Stimulated activated CD8-positive, alpha-beta memory T cell treated with anti-CD3 and anti-CD28 coated beads, Interleukin-2, amount 100 ng/mL, for 1 hour (primary cell): ENCODE measurements at places on chromosomes 13 and 19.

DNA sequence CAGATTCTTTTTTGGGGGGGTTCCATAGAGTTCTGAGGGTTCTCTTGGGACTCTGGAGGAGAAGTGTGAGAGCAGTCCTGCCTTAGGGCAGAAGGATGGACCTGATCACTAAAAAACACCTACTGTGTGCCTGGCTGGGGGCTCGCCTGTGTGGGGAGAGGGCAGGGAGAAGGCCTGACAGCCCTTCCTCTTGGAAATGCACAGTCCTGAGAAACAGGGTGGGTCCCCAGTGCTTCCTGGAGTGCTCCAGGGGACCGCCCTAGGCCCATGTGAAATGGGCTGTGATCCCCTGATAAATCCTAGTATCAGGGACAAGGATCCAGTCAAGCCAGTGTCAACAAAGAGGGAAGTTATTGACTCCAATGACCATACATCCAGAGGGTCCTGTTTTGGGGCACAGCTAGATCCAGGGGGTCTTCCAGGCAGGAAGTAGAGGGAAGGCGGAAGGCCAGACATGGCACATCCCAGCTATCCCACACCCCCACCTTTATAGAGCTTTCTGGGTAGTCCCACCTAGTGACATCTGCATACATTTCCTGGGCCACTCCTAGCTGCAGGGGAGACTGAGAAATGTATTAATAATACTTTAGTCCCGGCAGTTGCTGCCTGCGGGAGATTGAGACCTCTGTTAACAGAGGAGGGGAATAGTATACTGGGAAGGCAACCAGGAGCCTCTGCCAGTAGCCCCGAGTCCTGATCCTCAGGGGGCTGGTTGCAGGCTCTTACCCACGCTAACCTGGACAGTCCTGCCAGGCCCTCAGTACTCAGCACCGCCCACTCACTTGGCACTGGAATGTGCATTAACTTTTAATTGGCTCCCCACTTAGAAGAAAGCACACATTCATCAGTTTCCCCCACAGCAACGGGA, 13.7 kb downstream of the BCKDHA start:
- DNase-seq = no peak

DNA sequence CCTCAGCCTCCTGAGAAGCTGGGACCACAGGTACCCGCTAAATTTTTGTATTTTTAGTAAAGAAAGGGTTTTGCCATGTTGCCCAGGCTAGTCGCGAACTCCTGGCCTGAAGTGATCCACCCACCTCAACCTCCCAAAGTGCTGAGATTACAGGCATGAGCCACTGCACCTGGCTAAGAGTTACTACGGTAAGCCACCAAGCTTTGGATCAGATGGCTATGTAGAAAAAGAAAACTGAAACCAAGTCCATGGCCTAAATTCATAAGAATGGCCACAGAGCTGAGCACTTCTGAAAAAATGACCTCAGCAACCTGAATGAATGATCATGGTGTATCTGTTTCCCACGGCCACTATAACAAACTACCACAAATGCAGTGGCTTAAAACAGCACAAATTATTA, 9.4 kb downstream of the OPA3 start:
- DNase-seq = no peak

- DNase-seq = no peak
These were observed 1.7 kb downstream of the CYP2A13 start for GRCh38 chr19:41089959-41090358.

DNA sequence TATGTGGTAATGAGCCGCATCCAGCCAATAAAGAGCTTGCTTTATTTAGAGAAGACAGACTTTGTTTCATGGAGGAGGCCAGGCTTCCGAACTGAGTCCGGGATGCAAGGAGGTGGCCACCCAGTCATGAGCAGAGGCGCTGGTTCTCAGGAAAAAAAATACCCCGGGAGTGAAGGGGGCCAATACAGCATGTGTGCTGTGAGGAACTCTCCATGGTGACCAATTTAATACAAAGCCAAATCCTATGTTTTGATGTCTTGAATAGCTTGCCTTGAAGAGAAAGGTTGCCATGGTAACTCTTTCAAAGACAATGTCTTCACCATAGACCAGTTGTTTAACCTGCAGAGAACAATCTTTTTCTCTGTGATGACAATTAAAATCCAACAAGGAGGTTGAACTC, 43.4 kb upstream of the PDCD5 start:
- DNase-seq = no peak

DNA sequence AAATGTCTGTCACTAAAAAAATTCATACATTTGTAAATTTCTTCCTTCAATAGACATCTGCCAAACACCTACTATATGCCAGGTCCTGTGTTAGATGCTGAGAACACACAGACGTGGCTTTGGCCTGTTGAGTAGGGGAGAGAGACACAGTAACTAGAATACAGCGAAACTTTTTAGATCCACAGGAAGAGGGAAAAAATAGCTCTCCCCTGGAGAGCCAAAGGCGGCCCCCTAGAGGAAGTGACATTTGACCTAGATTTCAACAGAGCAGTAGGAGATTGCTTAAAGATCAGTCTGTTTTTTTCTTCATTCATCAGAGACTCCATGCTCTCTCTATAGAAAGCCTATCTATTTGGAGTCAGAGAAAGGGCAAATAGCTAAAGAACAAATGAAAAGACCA, 11.3 kb downstream of the LCP1 start:
- no peak for DNase-seq

GRCh38 chr19:34321735-34322134, 43.3 kb upstream of the GPI start:
- DNase-seq = no peak

- DNase-seq = peak; percentile 36
These were observed 598 bp upstream of the LPAR2 start for GRCh38 chr19:19628501-19629134.

DNA sequence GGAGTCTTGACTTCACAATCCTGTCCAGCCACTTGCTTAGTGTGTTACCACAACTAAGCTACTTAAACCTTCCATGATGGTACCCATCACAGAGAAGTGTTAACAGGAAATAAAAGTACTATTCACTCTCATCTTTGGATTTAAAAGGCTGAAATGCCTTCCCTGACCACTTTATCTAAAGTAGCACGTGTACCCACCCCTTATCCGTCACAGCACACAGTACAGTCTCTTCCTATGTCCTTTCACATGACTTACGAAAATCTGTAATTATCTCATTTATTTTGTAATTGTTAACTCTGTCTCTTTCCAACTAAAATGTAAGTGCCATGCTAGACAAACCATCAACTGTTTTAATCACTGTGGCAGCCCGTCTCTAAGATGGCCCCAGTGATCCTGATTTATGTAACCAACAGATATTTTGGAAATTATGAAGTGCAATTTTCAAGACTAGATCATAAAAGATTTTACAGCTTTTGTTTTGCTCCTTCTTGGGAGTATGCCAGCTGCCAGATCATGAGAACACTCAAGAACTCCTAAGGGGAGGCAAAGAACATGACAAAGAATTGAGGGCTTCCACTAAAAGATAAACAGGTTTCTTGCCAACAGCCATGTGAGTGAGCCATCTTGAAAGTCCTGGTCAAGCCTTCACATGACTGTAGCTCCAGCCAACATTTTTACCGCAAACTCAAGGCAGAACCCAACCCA, 44.9 kb downstream of the DIAPH3 start:
- DNase-seq = no peak

DNA sequence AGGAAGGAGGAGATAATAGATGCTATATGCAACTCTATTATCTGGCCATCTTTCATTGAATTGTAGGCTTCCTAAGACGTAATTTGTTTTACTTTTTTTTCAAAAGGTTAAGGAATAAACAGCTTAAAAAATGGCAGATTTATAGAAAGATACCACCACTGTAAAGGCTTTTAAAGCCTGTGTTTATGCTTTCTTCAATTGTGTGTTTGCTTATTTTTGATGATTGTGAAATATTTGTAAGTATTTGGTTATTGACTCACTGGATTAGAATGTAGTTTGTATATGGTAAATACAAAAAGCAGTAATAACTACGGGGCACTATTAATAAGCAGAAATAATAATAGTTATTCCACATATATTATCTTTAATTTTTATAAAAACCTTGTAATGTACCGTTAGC, 437.9 kb downstream of the KLF5 start:
- DNase-seq = no peak

GRCh38 chr13:41232578-41233480, 30.5 kb downstream of the MTRF1 start:
- no peak for DNase-seq

GRCh38 chr19:45971260-45971902, 2.3 kb downstream of the NOVA2 start:
- no peak for DNase-seq

- DNase-seq = no peak
These were observed 6.0 kb upstream of the SULT2A1 start for GRCh38 chr19:47891923-47892666.

DNA sequence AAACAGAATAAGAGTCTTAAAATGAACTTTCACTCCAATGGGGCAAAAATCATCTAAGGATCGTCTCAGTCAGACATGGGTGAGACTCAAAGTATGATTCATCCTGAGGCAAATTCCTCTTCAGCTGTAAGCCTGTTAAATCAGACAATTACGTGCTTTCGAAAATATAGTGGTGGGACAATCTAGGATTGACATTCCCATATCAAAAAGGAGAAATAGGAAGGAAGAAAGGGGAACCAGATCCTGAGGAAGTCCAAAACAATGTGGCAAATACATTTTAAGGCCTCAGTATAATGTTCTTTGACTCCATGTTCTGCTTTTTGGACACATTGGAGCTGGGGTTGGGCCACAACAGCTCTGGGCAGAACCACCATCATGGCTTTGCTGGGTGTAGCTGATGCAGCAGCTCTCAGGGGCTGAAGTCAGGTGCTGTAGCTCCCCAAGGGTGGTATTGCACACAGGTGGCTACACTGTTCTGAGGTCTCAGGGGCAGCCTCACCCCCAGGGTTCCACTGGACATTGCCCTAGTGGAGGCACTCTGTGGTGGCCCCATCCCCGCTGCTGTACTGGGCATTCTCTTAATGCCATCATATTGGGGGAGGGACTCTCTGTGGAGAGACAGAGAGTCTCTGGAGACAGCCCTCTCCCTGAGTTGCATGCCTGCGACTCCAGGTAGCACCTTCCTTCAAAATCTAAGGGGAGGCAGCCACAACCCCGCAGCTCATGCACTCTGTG, 5.7 kb upstream of the FPR3 start:
- no peak for DNase-seq

GRCh38 chr19:50287331-50287730, 41.8 kb downstream of the KCNC3 start:
- no peak for DNase-seq

GRCh38 chr19:32869369-32869965, at the start of gene SLC7A9:
SLC7A9 (minus strand) TSS chr19:32869767; CDS start chr19:32868534, 1,233 bp downstream.
- no peak for DNase-seq

DNA sequence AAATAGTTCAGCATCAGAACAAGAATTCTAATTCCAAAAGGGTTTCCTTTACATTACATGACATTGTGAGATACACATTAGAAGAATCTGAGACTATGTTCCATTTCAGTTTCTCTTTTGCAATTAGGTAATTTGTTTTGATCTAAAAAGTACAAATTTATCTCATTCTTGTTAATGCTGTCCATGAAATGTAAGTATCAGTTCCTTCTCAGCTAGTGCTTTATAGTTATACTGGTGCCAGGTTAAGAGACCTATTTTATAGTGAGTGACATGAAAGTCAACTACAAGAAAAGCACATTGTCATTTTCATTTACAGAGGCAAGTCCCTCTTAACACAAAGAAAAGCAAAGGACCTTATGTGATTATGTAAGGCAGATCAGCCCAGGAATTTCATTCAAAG, 43.9 kb downstream of the RCBTB2 start:
- no peak for DNase-seq

GRCh38 chr13:30872685-30873461, 33.2 kb upstream of the MEDAG start:
- no peak for DNase-seq

GRCh38 chr19:7848779-7849457, 18.9 kb downstream of the EVI5L start:
- DNase-seq = no peak

DNA sequence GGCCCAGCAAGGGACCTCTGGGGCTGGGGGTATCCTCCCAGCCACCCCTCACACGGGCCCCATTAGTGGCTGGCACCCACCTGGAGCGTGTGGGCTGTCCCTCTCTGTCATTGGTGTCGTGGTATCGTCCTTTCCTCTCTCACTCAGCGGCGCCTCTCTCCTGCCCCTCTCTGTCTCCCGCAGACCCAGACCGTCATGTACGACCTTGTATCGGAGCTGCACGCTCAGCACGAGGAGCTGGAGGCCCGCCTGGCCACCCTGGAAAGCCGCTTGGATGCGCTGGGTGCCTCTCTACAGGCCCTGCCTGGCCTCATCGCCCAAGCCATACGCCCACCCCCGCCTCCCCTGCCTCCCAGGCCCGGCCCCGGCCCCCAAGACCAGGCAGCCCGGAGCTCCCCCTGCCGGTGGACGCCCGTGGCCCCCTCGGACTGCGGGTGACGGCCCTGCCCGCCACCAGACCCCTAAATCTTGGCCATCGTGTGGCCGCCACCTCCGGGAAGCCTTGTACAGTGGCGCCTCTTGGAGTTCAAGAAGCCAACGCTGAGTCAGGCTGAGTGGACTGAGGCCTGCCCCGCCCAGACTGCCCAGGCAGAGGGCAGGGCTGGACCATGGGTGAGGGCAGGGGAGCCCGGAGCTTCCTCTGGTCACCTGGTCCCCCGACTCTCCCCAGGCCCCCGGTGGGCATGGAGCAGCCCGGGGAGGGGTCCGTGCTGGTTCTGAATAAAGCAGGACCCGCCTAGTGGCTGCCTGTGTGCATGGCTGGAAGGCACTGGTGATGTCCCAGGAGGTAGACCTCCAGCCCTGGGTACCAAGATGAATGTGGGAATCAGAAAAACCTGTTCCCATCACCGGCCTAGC, 9.8 kb upstream of the ARRDC2 start:
- DNase-seq = no peak

DNA sequence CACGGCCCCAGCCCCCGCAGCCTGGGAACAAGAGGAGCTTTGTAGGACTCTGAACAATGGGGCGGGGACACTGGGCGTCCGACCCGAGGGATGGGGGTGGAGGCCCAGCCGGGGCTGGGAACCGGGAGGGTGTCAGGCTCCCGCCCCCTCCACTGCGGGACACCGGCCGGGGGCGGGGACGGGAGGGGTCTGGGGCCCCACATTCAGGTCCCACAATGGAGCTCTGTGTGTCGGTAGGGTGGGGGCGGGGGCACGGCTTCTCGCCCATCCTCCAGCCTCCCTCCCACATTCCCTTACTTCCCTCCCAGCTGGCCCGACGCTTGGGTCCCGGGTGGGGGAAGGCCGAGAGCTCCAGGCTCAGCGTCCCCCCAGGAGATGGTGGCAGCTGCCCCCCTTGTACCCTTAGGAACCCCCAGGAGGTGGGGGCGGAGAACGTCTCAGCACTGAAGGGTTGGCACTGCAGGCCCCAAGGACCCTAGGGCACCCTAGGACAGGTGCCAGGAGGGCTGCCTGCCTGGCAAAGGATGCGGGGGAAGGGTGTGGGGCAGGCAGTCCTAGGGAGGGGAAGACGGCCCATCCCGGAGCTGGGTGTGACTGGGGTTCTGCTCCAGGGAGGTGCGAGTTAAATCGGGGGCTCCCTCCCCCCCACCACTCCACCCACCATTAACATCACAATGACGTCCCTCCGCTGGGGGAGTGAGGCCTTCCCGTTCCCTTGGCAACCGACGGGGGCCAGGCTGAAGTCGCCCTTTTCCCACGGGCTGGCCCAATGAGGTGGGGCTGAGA, 5.3 kb downstream of the TTYH1 start:
- DNase-seq = no peak
